ENCODE measurements at places on chromosomes 3 and 15.

DNA sequence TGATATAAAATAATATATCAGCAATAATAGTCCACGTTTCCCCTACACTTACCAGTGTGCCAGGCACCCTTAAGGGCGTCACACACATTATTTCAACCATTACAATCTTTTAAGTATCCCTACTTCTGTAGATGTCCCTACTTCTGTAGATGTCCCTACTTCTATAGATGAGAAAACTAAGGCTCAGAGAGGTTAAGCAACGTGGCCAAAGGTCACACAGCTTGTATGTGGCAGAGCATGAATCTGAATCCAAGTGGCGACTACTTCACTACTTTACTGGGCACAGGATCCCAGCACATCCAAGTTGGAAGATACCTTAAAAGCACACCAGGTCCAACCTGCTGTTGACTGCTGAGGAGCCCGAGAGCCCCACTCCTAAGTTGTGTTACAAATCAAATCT lies 77.5 kb downstream of the TLE3 start:
- DNase-seq: no peak

- no peak for DNase-seq
Observed at GRCh38 chr3:194475978-194476377, 10.8 kb downstream of the ATP13A3 start.

- DNase-seq: no peak
Observed at GRCh38 chr15:52563501-52564060, 5.2 kb downstream of the ARPP19 start.

- DNase-seq: no peak
Observed at GRCh38 chr3:36362216-36362615, 18.1 kb upstream of the STAC start.

Measured in stimulated activated CD4-positive, alpha-beta T cell treated with anti-CD3 and anti-CD28 coated beads, Interleukin-15, amount 100 ng/mL, for 24 hours (primary cell).